ENCODE measurements at places on chromosomes 1 and 21. TPM values are rescaled to one million over a fixed set of nuclear protein-coding genes. Genes with fewer than 3 reads are reported as not detected.

DNA sequence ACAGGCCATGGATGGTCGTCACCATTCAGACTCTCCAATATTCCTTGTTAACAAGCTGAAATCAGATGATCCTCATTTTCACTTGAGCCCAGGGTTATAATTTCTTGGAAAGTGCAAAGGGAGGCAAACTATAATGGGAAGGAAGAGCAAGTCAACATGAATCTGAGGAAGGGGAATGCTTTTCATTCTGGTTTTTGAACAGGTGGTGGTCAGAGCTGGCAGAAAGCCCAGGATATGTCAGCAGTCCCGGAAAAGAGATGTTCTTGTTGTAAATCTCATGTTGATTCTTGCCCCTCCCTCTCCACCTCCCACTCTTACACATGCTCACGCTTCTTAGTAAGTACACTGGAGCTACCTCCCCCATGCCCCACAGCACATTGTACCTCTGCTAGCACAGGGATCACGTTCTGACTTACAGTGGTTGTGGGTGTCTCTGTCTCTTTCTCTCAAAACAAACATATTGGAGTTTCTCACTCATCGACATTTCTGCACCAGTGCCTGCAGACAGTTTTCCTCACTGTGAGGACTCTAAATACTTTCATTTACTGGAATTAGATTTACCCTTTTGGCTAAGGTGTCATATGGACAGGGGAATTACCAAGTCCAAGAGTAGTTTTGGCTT, 77.6 kb downstream of the XCL2 start:
- DNase-seq = peak; percentile 53

The CFHR5 gene
- total RNA-seq = not detected

- no peak for DNase-seq
These were observed 716 bp upstream of the HPDL start for GRCh38 chr1:45325851-45326506.

The HMCN1 gene
- total RNA-seq = 0.02 TPM

- DNase-seq = no peak
These were observed 24.4 kb upstream of the CLDN14 start for GRCh38 chr21:36504067-36505058.

The GALNT2 gene
- total RNA-seq = 53.6 TPM

GRCh38 chr1:49106445-49106844, 329.8 kb upstream of the BEND5 start:
- DNase-seq = no peak

GRCh38 chr21:26686278-26686677, 113.2 kb upstream of the CYYR1 start:
- peak; percentile 61 for DNase-seq

DNA sequence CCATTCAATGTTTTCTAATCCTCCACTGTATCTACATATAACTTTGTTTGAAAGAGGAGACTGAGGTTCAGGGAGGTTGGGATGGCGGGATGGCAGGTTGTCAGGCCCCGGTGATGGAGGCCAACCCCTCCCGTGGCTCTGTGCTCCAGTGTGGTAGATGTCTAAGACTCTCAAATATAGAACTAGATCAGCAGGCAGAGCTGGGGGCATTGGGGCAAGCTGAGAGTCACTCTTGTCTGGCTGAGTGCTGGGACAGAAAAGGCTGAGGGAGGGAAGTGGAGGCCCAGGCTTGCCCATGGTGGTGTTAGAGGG, 1.7 kb downstream of the IL6R start:
- no peak for DNase-seq

Measured in natural killer cell (primary cell).